ENCODE measurements at places on chromosomes 7 and 10.

GRCh38 chr7:132603220-132603833 lies 27.1 kb upstream of the PLXNA4 start:
- DNase-seq: no peak

GRCh38 chr7:41787651-41788350 lies 84.9 kb upstream of the INHBA start:
- peak; percentile 29 for DNase-seq

- peak; percentile 77 for DNase-seq
Measured at GRCh38 chr7:28686418-28686800, 271.7 kb downstream of the TRIL start.

GRCh38 chr7:6453734-6454133 lies 6.0 kb upstream of the DAGLB start:
- peak; percentile 86 for DNase-seq

DNA sequence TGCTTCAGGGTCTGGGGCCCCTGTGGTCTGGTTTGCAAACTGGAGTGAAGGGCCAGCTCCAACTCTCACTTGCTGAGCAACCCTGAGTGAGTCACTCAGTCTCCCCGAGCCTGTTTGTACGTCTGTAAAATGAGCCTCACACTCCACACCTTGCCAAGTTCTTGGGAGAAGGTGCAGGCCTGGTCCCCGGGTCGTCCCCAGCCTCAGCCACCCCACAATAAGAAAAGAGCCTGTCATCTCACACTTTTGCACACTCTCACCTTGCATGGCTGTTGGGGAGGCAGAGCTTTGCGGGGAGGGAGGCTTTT lies 5.2 kb downstream of the GRIFIN start:
- DNase-seq: no peak

DNA sequence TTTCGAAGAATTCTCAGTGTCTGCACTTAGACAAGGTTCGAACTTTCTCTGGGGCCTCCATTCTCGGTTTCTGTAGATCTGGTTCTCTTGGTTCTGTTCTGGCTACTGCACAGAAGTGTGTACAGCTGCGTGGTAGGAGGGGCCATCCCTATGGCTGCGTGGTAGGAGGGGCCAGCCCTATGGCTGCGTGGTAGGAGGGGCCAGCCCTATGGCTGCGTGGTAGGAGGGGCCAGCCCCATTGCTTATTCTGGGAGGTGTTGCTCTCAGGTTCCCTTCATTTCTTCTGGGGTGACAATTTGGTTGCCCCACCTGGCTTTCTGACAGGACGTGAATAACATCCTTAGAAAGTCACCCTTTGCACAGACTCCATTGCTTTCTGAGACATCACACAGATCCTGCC lies 65.2 kb upstream of the CHST15 start:
- DNase-seq: no peak

DNA sequence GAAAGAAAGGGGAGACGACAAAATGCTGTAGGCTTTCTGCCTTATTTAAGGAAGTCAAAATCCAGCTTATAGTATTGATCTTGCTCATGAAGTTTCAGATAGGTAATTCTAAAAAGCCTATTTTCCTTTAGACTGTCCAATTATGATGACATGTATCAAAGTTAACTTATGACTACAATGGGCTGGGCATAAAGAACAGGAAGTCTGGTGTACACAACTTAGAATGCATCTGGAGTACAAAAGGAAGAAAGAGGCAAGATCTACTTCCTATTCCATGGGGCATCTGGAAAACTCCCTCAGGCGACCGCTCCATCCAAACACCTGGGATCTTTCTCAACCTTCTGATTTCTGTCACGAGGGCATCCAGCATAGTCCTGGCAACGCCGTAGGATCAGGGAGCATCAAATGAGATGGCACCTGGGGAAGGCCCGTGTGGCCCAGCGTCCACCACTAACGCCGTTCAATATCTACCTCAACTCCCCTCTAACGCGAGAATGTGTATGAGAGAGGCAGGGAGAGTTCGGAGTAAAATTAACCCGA lies 512 bp downstream of the FAM24B start:
- no peak for DNase-seq

- no peak for DNase-seq
Measured at GRCh38 chr7:111871283-111871682, 309.0 kb upstream of the IMMP2L start.

DNA sequence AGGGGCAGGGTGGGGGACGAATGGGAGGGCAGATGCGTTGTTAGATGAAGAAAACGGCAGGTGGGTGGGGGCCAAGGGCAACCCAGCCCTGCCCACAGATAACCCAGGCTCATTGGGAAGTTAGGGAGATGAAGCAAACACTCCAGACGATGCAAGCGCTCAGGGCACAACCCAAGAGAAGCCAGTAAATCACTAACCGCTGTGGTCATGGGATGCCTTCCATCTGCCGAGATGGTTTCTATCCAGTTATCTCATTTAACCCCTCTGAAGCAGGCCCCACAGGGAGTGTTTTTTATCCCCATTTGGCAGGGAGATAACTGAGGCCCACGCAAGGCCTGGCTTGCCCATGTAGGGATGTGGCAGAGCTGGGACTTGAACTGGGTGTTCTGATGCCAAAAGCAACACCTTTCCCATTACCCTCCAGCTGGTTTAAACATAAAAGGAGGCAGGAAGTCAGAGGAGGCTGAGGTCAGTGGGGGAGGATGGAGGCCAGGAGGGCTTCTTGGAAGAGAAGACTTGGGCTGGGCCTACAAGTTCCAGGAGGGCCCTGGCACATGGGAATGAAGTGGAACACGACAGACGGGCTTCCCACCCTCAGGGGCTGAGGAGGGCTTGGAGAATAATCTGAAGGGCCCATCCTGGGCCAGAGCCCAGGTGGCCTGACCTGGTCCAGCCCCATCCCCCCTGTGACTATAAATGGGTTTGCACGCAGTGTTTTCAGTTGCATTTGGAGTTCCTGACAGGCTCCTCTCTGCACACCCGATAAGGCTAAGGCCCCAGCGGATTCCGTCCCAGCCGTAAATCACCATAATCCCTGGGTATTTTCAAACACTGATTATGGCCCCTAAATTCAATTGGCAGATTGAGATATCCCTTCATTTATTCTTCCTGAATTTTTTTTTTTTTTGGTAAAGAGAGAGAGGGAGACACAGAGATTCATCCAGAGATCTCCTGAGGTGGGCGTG lies 80.9 kb downstream of the NEURL1 start:
- DNase-seq: no peak

DNA sequence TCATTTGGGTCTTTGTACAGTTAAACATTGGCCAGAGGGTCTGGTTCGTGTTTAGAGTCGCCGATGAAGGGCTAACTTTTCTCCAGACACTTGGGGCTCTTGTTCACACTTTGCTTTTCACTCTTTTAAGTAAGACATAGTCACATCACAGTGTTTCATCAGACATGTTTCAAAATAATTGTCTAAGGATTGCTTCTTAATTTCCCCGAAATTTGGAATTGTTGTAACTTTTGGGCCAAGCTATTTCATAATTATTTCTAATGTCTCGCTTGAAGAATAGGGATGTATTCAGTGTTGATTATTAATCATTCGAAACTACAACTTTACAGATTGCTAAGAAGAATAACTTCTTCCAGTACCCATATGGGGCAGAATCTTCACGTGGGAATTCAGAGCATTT lies 92.8 kb downstream of the TCF7L2 start:
- no peak for DNase-seq

GRCh38 chr7:101969997-101970585 lies 152.7 kb downstream of the CUX1 start:
- DNase-seq: no peak

DNA sequence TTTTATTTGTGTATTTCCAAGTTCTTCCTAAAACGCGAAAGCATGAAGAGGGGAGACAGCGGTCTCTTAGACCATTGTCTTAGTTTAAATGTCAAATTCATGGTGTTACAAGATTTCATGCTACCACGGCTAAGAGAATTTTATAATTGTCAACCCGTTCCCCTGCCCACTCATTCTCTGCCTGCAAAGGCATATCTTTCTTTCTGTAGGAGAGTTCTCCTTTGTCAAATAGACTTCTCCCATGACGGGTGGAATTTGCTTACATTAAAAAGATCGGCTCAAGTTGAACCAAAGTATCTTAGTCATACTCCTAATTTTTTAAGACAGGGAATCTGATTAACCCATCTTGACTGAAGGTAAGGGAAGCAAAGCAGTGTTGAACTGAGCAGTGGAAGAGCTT lies 539.2 kb downstream of the REEP3 start:
- DNase-seq: no peak

DNA sequence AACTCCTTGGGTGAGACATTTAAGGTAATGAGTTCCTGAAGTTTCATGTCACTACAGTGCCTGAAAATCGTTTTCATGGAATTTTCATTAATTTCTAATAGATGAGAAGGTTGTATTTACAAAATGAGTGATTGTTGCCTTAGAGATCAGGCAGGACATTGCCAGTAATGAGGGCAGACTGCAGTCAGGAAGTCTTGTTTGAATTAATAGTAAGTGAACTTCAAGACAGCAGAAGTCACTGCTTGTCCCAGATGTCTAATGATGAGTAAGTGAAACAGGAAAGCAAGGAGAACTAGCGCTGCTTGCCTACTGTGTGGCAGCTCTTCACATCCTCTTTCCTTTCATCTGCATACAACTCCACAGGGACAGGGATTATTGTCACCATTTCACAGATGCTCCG lies 237.4 kb downstream of the BAMBI start:
- peak; percentile 24 for DNase-seq

DNA sequence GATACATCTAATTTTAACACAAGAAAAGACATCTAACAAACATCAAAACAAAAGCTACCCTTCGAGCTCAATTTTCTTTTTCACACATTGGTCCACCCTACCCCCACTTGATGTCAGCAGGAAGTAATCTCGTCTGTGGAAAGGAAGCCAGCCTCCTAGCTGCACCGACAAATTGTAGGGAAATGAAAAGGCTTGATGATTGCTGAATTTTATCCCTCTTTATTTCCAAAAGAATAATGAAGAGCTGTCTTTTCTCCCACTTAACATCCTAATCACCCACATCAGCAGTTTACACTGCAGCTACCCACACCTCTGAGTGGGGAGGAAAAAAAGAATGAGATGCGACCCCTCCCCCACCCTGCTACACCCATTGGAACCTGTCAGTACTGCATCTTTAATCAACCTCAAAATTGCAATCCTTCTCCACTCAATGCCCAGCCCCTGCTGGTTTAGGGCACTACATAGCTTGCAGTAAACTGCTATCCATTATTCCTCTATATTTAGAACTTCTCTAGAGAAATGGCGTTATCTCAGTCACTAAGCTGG lies 10.6 kb upstream of the CPVL start:
- no peak for DNase-seq
